ENCODE measurements at places on chromosomes 6 and 20.

- DNase-seq, result no peak
Measured at GRCh38 chr6:129646642-129647041, 63.3 kb downstream of the ARHGAP18 start.

GRCh38 chr20:25090492-25091429, 8.8 kb upstream of the VSX1 start:
- no peak for DNase-seq

GRCh38 chr6:29974901-29975560, 32.7 kb downstream of the HLA-A start:
- no peak for DNase-seq

DNA sequence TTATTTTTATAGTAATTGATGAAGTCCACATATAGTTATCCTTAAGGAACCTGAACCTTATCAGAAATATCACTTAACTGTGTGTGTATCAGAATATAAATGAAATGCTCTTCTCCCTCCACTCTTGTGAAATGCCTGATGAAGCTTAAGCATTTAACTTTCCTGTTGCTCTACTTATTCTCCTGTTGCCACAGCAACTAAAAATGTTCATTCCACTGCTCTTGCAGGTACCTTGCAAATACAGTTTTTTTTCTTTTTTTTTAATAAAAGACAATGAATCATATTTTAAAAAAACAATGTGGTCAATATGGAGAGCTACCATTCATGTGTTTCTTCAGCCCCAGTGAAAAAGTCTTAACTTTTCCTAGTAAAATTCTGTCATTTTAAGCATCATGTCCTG, 210.3 kb downstream of the RFPL4B start:
- DNase-seq, result no peak

GRCh38 chr20:34709831-34710567, 5.9 kb downstream of the TP53INP2 start:
- DNase-seq, result no peak

DNA sequence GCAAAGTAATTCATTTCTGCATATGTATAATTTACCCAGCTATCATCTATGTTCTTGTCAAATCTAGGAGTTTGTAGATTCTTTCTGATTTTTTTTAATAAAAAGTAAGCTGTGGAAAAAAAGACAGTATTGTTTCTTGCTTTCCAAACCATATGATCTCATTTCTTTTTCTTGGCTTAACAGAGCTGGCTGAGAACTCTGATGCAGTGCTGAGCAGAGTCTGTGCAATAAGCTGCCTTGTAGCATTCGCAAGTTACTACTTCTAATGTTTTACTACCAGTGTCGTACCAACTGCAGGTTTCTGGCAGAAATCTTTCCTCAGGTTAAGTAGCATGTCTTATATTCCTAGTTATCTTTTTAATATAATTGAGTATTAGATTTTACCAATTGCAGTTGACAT, 15.6 kb downstream of the RRBP1 start:
- DNase-seq, result no peak

- no peak for DNase-seq
Measured at GRCh38 chr6:170444056-170444591, 109.0 kb downstream of the PSMB1 start.

DNA sequence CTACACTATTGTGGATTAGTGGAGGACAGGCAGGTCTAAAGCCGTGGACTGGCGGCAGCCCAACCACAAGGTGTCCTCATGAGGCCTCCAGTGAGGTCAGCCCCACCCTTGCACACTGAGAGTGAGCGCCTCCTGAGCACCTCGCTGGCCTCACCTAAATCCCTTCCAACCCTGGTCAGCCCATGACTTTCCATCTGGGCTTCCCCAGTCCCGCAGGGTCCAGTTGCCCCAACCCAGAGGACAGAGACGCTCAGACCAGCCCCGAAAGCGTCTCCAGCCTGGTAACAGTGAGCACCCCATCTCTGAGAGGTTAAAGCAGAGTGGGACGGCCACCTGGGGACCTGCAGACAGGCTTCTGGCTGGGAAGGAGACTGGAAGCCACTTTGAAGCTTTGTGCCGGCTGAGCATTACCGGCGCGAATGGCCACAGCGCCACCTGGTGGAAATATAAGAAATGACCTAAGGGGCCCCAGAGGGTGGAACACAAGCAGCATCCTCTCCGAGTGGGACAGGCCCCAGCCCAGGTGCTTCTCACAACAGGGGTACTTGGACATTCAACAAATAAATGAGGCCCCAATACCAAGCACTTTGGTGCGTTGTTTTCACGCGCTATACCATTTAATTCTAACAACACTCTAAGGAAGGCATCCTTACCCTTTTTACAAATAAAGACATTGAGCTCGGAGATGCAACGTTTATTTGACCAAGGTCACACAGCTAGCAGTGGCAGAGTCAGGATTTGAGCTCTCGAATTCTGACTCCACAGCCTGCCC, 65.7 kb upstream of the TOP1 start:
- DNase-seq, result peak; percentile 91

DNA sequence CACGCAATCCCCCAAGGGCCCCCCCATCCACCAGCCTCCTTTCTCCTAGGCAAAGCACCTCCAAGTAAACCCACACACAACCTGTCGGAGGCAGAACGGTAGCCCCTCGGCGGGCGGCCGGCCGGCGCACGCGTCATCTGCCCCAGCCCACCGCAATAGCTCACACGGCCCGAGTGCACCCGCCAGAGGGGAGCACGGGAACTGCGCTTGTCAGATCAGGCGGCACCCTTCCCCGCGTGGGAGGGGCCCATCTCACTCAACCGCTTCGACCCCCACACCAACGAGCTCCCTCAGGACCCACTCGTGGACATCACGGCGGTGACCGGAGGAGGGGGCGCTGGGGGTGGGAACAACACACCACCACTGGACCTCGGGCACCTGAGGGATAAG, 767.9 kb upstream of the DEFB115 start:
- no peak for DNase-seq

DNA sequence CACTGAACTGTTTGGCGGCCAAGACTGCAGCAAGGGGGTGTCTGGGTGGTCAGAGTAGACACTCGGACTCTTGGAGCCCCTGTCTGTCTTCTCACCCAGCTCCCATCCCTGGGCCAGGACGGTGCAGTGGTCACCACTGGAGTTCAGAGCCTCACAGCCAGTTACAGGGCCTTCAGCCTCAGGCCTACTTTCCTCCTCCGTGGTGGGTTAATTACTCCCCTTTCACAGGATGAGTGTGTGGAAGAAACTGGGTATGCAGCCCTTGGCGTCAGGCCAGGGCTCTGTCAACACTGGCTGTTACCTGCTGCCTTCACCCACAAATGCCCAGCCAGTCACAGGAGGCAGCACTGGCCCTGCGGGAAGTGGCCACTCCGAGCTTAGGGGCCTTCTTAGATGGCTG, 1.8 kb upstream of the YTHDF1 start:
- no peak for DNase-seq

GRCh38 chr6:68122032-68122431, 513.0 kb upstream of the ADGRB3 start:
- DNase-seq, result no peak

DNA sequence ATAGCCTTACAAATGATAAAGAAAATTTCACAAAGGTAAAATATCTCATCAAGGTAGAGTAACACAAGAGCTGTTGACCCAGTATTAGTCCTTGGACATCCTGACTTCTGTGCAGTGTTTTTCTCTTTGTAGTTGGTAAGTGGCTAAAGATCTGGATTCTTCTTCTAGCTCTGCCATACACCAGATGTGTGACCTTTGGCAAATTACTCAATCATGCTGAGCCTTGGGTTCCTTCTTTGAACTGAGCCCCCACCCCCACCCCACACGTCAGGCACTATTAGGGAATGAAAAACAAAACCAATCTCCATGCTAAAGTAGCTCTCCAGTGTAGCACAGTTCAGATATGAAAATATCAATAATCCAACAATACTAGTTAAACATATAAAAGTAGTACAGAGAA, 15.1 kb upstream of the TRIM39 start:
- DNase-seq, result no peak

GRCh38 chr6:89215391-89215790, 1.8 kb downstream of the GABRR1 start:
- no peak for DNase-seq

GRCh38 chr20:20002101-20002998, 14.8 kb upstream of the NAA20 start:
- DNase-seq, result no peak

DNA sequence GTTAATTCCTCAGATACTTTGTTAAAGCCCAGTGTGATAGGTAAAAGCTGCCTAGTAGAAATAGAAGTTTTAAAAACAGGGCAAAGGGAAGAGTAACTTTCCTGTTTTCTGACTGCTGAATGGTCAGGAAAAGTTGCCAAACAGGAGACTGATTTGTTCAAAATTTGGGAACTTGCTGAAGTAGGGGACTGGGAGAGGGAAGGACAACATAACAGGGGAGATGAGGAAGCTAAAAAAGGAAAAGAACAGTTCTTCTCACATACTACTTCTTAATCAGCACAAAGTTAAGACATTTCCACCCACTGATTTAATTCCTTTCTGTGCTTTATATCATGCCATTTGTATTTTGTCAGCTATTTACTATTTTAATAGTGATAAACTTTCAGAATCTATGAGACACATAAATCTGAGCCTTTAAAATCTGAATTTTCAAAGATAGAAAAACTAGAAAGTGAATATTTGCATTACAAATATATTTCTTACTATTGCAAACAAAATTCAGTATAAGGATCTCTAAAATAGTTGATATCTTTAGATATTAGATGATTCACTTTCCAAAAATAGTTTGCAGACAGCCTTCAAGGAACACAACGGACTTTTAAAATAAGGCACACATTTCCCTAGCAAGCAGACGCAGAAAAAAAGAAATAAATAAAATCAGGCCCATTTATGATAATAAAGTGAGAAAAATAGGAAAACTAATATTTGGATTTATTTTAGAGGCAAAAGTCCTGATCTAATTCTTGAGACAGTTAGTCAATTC, 36.9 kb upstream of the SLC16A10 start:
- DNase-seq, result no peak

DNA sequence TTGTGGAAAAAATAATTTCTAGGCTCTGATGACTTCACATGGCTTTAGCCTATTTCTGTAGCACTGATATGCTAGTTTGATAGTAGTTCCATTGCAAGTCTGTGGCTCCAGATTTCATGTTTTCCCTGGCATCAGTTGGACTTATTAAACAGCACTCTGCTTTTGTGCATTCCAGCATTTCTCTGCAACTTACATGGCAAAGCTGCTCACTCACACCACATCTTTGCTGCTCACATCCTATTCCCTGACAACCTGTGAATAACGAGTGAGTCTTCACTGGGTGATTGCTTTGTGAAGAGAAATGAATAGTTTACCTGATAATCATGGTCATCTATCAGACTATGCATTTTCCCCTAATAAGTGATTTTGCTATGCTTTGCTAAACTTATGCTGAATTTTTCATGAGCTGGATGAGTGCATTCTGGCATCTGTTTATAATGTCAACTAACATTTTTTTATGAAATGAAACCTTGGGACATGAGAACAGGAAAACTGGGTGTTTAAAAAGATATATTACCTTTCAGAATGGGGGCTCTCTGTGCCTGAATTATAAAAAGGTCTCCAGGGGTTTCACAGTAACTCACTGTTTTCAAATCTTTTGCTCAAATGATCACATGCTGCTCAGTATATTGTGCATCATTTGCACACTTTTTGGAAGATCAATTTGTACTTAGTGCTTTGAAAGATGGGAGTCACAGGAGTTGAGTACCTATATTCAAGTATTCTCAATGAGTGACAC, 301.8 kb downstream of the TBC1D32 start:
- no peak for DNase-seq

DNA sequence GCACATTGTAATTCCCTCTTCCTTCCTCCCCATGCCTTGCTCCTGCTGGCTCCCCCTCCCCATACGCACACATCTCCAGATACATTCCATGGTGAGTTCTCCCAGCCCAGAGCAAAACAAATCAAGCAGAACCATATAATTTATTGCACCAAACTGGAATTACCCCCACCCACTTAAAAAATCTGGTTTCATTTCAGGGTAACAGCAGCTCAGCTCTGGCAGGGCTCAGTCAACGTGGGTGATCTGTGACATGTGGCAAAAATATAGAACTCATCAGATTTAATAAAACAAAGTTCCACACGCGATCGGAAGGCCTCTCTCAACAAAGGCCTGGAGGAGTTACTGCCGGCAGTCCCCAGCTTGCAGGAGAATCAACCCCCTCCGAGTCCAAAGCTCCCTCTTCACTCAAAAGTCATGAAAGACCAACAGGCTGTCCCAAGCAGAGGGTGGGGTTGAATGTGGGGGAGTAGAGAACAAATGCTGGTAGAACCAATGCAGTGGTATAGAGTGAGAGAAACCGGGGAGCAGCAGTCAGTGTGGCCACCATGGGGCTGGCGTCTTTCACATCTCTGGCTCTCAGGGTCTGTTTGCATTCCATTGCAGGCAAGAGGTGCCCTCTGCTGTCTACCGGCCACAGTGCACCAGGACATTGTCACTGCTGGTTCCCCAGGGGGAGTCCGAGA, 323.3 kb upstream of the NT5E start:
- DNase-seq, result peak; percentile 72

GRCh38 chr6:10644225-10644624, 50.2 kb downstream of the C6orf52 start:
- DNase-seq, result no peak

GRCh38 chr6:19869464-19869863, 32.3 kb downstream of the ID4 start:
- DNase-seq, result no peak

DNA sequence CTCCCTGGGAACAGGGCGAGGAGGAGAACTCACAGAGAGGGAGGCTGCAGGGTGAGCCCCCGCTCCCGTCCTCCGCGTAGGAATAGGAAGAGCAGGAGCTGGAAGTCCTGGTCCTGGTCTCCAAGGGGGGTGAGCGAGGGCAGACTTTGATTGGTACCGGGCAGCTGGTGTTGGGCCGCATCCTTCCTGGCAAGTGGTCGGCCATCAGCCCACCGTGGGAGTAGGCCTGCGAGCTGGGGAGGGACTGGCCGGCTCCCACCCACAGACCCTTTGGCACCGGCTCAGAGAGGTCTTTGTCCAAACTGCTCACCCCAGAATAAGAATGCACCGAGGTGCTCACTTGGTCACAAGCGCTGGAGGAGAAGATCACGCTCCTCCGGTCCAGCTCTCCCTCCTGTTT, 56.2 kb downstream of the GJA10 start:
- DNase-seq, result no peak

- DNase-seq, result no peak
Measured at GRCh38 chr6:44663860-44664634, 276.5 kb downstream of the CDC5L start.

GRCh38 chr6:159875194-159875593, 15.6 kb upstream of the MAS1 start:
- peak; percentile 75 for DNase-seq

GRCh38 chr6:157559201-157559756, 178.3 kb downstream of the ZDHHC14 start:
- DNase-seq, result no peak

- DNase-seq, result peak; percentile 84
Measured at GRCh38 chr6:25223490-25223991, 55.6 kb upstream of the CARMIL1 start.

- DNase-seq, result no peak
Measured at GRCh38 chr6:81747327-81747726, 5.2 kb downstream of the TENT5A start.

DNA sequence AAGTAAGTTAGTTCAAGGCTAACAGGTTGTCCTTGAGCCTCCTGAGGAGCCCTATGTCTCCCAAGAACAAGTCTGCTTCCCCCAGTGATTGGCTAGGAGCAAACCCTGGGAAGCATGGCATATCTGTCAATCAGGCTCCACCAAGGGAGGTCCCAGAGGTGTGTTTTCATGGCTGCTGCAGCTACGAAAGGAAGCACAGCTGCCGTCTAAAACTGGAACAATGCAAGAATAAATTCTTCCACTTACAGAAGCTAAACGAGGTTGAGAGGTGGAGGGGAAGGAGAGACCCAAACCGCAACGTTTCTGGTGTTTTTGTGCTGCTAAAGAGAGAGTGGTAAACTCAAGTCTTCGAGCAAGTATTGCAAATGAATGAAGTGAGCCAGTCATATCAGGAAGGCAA, 4.9 kb upstream of the PTGIS start:
- no peak for DNase-seq

- DNase-seq, result no peak
Measured at GRCh38 chr6:110556317-110557110, 80.1 kb upstream of the SLC22A16 start.
